Stromal cell of bone marrow (primary cell): ENCODE measurements at places on chromosomes 2 and 18.

DNA sequence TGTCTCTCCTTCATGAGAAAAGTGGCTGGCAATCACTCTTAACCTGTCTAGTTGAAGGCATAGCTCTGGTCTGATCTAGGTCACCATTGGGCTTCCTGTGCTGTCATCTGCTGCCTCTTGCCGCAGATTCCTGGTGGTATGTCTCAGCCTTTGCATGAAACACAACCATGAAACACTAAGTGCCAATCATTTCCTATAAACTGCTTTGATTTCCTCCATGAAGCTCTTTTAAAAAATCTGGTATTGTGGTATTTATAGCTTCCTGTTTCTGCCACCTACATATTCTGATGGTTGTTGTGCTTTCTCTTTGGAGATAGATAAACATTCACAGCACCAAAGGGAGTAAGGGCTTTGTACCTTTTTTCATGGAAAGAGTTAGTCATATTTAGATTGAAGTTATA is 120.0 kb upstream of the EPC2 start:
- DNase-seq, result no peak

- no peak for DNase-seq
These were observed 41.9 kb upstream of the ITPRID2 start for GRCh38 chr2:181849601-181850000.

GRCh38 chr2:107002735-107003134 is 116.8 kb upstream of the ST6GAL2 start:
- DNase-seq, result no peak

DNA sequence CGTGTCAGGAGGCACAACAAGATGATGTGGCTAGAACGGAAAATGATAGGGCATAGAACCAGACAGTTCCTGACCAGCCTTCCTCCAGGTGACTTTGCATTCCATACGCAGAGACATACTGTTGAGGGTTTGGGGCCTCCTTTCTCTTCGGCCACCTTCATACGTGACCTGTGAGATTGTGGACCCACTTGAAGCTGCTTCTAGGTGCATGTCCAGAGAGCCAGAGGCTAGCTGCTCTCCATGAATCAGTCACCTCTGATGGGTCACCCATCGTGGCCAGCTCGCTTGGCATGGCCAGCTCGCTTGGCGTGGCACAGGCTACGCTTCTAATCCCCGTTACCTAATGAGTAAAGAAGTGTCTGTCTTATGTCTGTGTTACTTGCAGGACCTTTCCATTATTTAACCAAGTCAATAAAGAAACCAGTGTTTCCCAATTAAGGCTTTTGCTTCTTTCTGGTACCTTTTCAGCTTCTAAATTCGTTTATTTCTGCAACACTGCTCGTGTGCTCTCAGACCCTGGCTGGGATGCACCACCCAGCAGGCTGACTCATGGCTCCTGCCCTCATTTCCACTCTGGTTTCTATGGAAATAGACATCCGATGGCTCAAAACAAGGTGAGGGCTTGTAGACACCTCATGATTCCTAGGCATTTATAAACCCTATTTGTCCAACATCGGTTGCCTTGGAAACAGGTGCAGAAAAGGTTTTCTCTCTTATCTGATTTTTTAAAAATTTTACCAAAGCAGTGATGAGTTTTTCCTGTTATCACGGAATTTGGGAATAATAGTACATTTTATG is 86.7 kb upstream of the B3GNT7 start:
- DNase-seq, result peak; percentile 28

DNA sequence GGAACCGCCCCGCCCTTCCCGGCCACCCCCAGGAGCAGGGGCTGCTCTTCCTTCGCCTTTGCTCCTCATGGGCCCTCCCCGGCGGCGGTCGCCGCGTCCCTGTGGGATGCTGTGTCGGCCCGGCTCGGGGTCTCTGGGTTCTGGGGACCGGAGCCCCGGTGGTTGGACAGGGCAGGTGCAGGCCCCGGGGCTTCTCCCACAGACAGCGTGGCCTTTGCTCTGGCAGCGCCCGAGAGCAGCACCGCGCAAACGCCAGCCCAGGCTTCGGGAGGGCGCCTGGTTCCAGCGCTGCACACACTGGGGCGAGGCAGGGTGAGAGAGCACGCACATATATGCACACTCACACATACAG is 9.0 kb upstream of the KCNG2 start:
- DNase-seq, result no peak

DNA sequence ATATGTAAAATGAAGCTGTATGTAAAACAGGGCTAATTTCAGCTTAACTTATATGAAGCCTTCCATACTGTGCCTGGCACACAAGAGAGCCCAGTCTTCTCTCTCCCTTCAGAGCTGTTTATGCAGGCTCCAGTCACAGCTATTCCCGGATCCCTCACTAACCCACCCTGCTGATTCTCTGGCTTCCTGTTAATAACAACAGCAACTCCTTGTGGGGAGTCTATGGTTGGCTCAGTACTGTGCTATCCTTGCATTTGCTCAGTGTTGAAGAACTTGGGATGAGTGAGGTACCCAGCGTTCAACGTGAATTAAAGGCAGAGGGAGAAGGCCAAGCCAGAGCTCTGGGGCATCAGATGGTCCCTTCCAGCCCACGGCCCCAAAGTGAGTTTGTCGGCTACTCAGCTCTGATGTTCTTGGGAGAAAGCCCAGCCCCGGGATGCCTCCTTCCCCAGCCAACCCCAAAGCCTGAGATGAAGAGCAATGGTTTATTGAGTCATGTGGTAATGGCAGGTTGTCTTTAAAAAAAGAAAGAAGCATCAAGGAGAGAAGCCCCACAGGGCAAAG is 43.2 kb downstream of the PSD4 start:
- DNase-seq, result no peak
